CD4-positive, alpha-beta T cell treated with Interleukin-6 at 100 ng/mL for 8 hours (primary cell): ENCODE measurements at places on chromosomes 3 and 15.

DNA sequence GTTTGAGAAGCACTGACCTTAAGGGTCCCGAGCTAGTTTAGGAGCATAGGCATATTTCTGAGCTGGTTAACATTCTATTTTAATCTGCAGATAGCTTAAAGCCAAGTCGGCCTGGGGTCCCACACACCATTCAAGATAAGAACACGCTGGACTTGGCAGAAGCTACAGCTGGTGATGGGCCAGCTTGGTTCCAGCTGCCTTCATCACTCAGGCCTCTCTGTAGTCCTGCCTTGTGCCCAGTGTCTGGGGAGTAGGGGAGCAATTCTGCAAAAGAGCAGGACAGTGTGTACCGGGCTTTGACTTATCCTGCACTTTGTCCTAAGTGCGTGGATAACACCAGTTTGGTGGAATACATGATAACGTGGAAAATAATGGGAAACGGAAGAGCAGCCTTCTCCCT, 164.5 kb downstream of the MEGF11 start:
- DNase-seq = no peak

GRCh38 chr3:180466401-180467011, 135.5 kb upstream of the TTC14 start:
- no peak for DNase-seq

DNA sequence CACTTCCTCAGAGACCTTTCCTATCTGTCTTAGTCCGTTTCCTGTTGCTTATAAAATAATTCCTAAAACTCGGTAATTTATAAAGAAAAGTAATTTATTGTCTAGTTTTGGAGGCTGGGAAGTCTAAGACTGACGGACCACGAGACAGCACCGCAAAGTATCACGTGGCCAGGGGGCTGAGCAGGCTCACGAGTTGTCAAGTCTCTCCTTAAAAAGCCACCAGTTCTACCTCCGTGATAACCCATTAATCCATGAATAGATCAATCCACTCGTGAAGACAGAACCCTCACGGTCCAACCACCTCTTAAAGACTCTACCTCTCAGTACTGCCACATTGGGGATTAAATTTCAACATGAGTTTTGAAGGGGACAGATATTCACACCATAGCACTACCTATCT, 821 bp downstream of the LINS1 start:
- peak; percentile 17 for DNase-seq

GRCh38 chr3:53890726-53891475, 758 bp downstream of the SELENOK start:
- peak; percentile 34 for DNase-seq

DNA sequence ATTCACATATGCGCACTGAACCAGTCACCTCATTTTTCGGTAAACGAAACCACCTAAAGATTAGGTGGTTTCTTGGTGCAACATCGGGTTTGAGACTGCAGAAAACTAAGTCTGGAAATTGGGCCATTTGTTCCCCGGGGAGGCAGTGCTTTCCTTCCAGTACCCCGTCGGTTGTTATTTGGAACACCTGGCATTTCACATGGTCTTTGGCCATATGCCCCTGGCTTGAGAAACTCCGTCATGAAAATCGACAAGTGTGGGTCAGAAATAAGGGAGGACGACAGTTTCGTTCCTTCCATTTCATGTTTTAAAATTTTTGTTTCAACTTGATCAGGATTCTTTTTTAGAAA, 544 bp upstream of the GATM start:
- DNase-seq = no peak

DNA sequence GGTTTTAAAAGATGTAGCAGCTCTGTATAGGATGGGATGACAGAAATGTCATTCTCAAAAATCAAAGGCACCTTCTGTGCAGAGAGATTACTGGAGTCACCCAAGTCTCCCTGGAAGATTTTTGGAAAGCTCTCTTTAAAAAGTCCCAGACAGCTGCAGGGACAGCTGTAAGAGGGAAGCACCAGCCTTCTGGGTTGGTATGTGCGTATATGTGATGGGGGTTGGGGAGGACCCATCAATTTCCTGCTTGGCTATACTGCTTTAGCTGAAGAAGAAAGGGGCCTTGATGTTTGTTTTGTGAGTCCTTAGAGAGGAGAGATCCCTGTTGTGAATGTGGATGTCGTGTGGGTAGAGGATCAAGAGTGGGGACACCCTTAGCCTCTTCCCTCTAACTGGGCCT, 5.4 kb upstream of the SEC11A start:
- DNase-seq = peak; percentile 43

DNA sequence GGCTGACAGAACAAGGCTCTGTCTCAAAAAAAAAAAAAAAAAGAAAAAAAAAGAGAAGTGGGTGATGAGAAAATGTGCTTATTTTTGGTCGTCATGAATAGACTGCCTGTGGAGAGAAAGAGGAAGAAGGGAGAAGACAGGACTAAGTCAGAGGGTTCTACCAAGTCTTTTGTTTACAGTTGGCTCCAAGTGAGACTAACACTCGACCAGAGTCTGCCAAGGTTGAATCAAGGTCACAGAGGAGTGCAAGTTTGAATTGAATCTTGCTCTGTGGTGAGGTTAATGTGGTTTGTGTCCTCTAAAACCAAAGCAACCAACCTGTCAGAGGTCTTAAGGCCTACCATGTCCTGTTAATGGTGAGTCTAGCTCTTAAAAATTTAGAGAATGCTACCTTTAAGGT, 334.1 kb upstream of the GRM7 start:
- no peak for DNase-seq

- peak; percentile 9 for DNase-seq
These were observed 932 bp downstream of the GSK3B start for GRCh38 chr3:120093119-120093910.

- no peak for DNase-seq
These were observed 129.5 kb downstream of the ATP8B4 start for GRCh38 chr15:49989498-49989897.

DNA sequence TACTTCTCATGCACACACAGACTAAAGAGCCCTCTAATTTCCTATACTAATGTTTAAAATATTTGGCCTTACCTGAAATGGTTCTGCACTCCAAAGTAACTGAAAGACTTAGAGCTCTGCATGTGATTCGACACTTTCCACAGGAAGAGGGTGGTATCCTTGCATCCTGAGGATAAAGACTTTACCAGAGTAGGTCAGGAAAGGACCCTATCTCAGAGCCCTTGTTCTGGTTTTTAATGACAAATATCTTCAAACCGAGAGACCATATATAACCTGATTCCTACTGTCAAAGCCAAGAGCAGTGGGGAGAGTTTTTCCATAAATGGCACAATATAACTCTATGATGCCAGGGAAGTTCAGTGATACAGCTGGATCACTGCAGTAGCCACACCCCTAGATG, at the start of gene GP5:
Gene GP5, minus strand, starts transcription at position 101 of the 400 bp plus-strand sequence. CDS start 984 bp downstream, outside the sequence.
- DNase-seq = no peak

GRCh38 chr3:184558726-184559125, 2.9 kb upstream of the EPHB3 start:
- no peak for DNase-seq

DNA sequence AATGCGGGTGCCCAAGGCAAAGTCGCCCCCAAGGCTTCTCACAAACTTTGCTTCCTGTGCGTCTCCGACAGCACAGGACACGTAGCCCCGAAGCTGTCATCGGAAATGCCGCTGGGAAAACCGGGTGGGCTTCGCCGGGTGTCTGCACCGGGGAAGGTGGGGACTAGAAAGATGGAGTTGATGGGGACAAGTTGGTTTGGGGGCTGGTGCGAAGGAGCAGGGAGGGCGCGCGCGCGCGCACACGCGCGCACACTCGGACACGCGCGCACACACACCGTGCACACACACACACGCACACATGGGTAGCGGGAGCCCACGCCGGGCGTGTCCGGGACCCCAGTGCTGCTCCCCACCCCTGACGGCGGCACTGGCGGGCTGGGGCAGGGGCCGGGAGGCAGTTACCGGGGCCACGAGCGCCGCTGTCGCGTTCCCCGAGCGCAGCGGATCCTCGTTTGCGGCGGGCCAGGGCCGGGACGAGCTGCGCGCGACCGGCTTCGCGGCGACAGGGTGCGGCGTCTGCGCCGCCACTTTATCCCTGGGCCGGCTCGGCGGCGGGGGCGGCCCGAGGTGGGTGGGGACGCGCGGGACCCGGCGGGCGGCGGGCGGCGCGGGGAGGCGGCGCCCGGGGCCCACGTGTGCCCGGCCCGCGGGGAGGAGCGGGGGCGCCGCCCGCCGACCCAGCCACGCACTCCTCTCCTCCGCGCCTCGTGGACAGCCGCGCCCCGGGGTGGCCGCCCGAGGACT, 539 bp upstream of the MGLL start:
- no peak for DNase-seq

GRCh38 chr15:91422797-91423196, 322.7 kb downstream of the SV2B start:
- DNase-seq = peak; percentile 1

DNA sequence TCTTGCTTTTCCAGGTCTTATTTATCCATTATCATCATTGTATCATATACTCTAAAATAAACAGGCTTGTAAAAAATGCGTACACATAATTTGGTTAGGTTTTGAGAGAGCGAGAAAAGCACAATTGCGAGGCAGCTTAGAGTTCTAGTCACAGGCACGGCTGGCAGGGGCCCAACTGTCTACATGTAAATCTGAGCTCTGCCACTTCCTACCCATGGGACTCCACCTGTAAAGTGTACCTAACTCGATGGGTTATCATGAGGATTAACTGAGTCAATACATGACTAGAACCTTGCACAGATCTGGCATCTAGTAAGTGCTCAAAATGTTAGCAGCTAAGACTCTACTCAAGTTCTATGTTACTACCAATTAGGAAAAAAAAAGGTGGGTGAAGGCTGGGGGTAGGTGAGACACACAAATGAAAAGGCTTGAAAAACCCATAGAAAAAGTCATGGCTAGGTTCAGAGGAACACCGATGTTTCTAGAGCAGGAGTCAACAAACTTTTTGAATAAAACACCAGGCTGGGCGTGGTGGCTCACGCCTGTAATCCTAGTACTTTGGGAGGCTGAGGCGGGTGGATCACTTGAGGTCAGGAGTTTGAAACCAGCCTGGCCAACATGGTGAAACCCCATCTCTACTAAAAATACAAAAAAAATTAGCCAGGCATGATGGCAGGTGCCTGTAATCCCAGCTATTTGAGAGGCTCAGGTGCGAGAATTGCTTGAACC, 36.2 kb downstream of the GLB1 start:
- peak; percentile 69 for DNase-seq

DNA sequence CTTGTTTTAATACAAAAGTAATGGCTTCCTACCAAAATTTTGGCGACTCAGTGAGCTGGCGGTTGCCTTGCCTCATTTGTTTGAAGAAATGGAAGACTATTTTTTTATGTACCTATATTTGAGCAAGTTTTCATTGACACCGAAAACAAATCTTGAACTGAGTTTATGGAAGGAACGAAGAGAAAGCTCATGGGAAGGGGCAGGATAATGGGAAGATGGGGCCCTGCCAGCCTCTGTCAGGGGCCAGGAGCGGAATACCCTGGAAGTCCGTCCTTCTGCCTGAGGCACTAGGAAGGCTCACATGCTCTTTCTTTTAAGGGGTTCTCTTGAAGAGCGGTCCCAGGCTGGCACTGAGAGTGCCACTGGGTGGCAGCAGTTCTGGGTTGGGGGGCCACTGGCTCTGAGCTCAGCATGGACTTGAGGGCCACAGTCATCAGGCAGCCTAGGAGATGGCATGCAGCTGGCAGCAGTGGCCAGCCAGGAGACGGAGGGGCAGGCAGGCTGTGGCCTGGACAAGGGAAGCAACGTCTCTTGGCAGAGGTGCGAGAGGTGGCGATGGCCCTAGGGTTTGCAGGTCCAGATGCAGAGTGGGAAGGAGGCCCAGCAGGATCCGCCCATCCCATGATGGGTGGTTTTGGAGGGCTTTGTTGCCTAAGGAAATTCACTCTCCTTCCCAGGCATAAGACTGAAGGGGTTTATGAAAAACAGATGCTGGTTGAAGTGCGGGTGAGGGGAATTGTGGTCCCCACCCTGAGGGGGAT, 41.6 kb downstream of the ISG20 start:
- DNase-seq = no peak

DNA sequence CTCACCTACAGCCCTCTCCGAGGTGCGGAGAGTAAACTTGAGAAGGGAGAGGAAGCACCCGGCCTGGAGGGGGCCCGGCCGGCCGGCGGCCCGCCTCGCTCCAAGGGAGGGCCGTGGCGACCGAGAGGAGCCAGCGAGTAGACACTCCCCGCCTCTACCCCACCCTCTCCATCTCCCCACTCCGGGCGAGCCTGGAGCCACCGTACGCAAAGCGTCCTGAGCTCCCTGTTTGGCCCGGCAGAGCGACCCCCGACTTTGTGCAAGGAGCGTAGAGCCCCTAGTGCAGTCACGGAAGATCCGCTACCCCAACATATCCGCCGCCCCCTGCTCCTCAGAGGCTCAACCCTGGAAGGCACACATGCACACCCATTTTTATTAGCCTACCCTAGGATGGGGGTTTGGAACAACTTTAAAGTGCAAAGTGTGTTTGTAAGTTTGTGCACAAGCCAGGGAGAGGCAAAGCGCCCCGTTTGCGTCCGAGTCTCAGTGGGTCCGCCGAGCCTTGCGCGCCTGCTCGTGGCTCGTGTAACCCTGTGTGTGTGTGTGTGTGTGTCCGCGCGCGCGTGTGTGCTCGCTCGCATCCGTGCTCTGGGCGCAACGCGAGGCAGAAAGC, 508 bp upstream of the SMAD6 start:
- DNase-seq = peak; percentile 14

- no peak for DNase-seq
These were observed 118.8 kb downstream of the LPP start for GRCh38 chr3:188272481-188273372.

DNA sequence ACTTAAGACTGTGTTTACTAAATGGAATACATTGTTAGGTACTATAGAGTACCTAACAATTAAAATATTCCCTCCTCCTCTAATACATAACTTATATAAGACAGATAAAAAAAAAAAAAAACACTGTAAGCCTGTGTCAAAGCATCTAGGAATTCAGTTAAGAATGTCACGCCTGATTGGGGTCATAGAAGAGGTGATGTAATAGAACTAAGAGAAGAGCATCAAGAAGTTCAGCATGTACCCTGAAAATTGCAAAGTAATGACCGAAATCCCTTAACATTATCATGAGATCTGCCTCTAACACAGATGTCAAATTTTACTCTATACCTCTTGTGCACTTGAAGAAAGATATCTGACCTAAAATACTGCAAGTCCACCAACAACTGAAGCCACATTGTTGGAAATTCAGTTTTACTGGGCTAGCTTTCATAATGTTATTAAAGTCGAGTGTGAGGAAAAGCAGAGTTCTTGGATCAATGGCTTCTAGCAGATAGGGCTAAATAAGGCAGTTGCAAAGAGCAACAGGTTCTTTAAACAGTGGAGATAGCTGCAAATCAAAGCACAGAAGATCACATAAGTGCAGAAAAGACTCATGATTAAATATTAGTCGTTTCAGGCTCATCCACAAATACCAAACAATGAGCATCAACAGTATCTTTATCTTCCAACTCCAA, 75.0 kb downstream of the TBL1XR1 start:
- DNase-seq = no peak

GRCh38 chr15:68503213-68503612, 71.2 kb upstream of the ITGA11 start:
- no peak for DNase-seq

GRCh38 chr3:115828401-115828800, 205.1 kb downstream of the GAP43 start:
- DNase-seq = no peak

GRCh38 chr3:150428562-150428961, 20.5 kb downstream of the TSC22D2 start:
- DNase-seq = no peak
